ENCODE measurements at places on chromosomes 4 and X.

- DNase-seq = no peak
These were observed 6.2 kb upstream of the STK32B start for GRCh38 chr4:5045097-5045496.

DNA sequence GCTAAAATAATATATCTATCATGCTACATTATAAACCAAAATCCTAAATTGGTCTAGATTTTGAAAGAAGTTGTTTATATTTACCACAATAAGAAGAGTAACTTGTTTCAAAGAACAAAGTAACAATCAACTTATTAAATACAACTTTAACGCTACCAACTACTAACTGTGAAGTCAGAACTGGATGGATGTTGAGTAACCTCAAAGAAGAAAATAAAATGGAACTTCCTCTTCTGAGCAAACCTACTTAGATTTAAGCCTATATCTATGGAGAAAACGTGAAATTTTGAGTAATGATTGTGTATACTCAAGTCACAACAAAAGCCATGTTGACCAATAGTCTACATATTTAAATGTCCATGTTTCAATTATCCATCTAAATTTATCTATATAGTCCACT is 25.7 kb downstream of the SH3RF1 start:
- no peak for DNase-seq

GRCh38 chr4:112288455-112288854 is 2.8 kb upstream of the TIFA start:
- no peak for DNase-seq

DNA sequence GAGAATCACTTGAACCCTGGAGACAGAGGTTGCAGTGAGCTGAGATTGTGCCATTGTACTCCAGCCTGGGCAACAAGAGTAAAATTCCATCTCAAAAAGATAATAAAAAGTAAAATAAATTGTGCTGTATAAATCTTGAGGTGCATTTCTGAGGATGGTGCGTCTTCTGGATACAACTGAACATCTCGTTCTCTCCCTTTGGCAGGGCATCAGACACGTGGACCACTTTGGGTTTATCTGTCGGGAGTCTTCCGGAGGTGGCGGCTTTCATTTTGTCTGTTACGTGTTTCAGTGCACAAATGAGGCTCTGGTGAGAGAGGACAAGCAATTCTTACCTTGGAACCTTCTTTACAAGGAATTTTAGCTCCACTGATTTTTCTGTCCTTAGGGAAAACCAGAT is 60.2 kb downstream of the PTTG2 start:
- no peak for DNase-seq

DNA sequence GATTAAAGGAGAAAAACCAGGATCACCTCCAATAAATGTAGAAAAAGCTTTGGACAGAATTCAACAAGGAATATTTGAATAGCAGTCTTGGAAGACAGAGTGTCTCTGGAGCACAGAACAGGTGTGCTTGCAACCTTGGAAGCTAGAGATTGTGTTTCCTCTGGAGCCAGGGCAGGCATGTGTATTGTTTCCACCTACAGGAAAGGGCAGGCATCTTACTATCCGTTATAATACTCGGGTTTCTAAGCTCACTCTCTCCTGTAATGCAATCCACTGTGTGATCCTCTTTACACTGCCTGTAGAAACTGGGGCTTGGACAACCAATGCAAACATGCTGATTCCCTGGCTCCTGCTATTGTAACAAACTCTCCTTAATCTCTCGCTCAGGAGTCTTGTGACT is 14.4 kb downstream of the CCDC110 start:
- no peak for DNase-seq

DNA sequence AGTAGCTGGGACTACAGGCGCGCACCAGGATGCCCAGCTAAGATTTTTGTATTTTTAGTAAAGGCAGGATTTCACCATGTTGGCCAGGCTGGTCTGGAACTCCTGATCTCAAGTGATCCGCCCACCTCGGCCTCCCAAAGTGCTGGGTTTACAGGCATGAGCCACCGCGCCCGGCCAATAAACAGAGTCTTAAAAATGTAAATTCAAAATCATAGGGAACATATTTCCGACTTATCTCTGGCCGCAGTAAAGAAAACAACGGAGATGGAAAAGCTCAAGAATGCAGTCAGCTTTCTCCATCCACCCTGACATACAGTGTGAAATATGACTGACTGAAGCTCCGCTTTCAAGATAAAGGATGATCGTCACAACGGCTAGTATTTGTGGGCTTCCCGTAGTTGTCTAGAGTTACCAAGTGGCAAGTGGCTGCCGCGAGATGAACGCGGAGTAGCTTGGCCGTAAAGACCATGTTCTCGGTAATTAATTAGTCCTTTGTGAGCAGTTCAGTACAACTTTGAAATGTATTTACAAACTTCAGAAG is 495.1 kb upstream of the FAT1 start:
- no peak for DNase-seq

- no peak for DNase-seq
These were observed 116.0 kb downstream of the CT47B1 start for GRCh38 chrX:120759685-120760084.

DNA sequence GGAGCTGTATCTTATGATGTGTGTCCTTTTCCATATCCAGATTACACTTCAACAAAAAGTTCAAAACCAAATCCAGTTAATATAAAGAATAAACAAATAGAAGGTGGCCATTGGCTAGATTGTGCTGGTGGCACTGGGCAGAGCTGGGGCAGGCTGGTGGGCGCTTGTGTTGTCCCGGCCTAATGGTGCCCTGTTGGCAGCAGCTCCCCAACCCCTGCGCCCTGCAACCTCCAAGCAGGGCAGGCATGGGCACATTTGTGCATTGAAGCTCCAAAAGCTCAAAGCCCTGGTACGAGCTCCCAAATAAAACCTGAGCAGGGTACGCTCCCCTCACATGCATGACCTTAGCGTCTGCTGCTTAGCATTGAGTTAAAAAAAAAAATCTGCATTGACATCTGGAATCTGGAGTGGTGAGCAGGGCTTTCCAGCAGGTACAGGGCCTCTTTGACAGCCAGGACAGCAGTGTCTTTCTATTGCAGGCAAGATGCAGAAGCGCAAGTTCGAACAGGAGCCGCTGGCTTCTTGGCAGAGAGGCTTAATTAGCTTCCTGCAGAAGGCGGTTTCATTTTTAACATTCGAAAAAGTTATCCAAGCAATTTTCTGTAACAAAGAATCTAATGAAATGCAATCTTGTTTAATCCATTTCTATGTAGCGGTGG is 25.9 kb upstream of the NYX start:
- no peak for DNase-seq

GRCh38 chr4:70936200-70936787 is 34.1 kb downstream of the MOB1B start:
- no peak for DNase-seq

- DNase-seq = no peak
These were observed 463.5 kb downstream of the NKX6-1 start for GRCh38 chr4:84035568-84035967.

DNA sequence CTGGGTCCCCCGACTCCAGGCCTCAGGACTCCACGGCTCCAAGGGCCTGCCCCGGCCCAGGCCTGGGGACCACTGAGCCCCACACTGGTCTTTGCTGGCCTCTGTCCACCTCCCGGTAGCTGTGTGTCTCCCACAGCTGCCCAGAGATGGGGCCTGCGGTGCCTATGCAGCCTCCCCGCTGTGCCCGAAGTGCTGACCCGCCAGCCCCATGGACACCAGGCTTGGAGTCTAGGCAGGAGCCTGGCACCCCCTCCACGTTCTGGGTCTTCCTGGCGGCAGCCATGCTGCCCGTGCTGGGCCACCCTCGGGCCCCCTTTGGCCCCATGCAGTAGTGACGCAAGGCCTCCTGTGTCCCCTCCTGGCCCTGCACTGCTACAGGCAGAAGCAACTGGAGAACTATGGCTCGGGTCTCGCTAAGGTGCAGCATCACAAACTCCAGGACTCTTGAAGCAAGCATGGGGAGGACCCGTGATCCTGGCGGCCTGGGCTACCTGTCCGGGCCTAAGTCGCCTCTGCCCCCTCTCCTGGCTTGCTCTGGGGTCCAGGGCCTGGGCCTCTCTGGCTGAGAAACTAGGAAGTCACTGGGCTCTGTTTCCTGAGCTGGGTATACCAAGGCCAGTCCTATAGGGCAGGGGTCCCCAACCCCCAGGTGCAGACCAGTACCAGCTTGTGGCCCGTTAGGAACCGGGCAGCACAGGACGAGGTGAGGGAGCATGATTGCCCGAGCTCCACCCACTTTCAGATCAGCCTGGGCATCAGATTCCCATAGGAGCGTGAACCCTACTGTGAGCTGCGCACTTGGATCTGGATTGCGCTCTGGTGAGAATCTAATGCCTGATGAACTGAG is 917 bp downstream of the MYL5 start:
- no peak for DNase-seq

DNA sequence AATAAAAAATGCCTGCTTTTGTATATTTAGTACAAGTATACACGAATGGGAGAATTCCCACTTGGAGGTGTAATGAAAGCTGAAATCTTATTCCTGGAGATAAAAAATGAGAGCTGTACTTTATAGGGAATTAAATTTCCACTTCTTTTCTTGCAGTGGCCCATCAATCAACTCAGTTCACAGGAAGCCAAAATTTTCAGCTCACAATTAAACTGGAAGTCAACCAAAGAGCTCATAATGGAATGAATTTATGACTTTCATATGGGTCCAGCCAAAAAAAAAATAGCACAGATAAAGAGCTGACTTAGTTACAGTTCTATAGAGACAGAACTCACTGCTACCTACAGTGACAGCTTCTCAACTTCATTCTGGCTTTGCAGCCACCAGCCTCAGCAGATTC is 115.2 kb upstream of the TBC1D9 start:
- DNase-seq = no peak

DNA sequence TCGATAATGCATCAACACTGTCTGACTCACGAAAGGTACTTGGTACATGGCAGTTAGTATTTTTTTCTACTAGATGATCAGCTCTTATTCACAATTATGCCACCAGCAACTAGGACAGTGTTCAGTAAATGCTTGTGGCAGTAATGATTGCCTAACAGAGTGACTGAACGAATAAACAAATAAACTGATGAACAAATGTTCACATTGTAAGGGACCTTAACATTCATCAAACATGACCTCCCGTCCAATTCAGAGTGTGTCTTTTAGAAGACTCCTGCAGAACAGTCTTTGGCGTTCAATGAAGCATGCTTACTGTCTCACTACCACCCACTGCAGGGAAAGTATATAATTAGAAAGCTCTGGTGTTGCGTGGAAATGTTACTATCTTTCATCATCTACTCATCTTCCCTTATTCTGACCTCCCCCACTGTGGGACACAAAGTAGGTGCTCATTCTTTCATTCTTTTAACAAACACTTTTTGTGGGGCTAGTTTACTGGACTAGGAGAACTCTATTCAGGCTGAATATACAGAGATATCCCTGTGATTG is 319.3 kb downstream of the RAB28 start:
- no peak for DNase-seq

DNA sequence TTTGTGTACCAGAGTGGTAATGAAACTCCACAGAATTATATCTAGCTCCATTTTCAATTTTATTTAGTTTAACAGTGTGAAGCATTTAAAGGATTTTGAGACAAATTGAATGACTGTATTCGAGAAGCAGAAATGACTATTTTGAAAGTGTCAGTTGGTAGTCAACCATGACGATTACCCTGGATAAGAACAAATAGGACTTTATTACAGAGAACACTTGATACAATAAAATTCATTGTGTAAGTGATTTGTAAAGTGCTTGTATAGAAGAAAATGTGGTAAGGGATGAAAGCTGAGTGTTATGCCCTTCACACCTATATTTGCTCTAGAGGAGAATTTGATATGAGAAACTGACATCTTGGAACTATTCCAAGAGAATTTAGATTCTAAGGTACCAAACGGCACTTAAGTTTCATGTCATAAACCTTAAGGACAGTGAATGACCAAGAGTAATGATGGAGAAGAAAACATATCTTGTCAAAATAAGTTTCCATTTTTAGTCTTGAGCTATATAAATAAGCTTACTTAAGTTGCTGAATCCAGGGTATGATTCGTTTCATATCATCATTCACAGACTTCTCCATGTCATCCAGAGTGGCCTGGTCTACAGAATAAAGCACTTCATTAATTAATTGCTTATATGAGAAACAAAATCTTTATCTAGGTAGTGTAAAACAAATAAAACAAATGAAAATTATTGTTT is 34.6 kb downstream of the MED14 start:
- DNase-seq = no peak

All from CD4-positive, alpha-beta T cell (primary cell).